Stimulated activated CD8-positive, alpha-beta memory T cell treated with anti-CD3 and anti-CD28 coated beads, Interleukin-12 subunit alpha, Interleukin-12 subunit beta, amount 100 ng/mL, for 4 hours (primary cell): ENCODE measurements at places on chromosomes 5 and 9.

GRCh38 chr5:79567926-79568549 lies 44.2 kb upstream of the TENT2 start:
- DNase-seq: no peak

GRCh38 chr9:129383019-129383560 lies 205.0 kb upstream of the IER5L start:
- DNase-seq: no peak

DNA sequence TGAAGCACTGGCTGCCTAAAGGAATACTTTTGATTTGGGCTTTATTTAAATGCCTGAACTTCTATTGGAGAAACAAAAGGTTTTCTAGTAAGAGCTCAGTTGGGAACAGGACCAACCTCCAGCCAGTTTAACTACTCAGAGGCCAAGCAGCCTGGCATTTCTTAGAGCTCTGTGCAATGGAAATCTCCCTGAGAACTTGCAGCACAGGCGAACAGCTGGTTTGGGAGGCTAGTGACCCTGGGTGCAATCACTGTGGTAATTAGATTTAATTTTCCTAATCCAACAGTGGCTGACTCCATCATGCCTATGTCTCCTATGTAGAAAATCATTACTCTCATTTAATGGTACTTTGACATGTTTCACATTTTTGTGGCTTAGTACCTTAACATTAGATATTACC lies 1.0 kb upstream of the CDH6 start:
- no peak for DNase-seq

- DNase-seq: no peak
Measured at GRCh38 chr5:5822729-5823257, 400.3 kb downstream of the ICE1 start.

DNA sequence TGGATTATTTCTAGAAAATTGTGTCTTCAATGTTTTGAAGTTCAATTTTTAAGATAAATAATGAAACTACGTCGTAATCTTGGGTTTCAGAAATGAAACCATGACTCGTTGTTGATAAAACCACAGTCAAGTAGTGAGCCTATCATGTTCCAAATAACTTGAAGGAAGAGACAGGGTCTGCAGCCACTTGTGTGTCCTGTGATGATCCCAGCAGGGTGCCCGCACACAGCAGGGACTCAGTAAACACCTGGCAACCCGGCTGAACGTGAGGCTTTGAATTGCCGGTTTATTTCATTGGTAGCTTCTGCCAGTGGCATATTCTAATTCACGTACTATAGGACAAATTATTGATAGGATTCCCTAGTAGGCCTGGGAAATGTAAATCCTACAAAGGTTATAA lies 679.6 kb downstream of the IRX1 start:
- DNase-seq: no peak

GRCh38 chr5:137735555-137736284 lies at the start of gene KLHL3:
Gene KLHL3, minus strand, starts transcription at chr5:137736089. Its CDS starts 443 bp downstream, at chr5:137735646.
- no peak for DNase-seq

- no peak for DNase-seq
Measured at GRCh38 chr5:37619353-37619752, 220.5 kb downstream of the GDNF start.

DNA sequence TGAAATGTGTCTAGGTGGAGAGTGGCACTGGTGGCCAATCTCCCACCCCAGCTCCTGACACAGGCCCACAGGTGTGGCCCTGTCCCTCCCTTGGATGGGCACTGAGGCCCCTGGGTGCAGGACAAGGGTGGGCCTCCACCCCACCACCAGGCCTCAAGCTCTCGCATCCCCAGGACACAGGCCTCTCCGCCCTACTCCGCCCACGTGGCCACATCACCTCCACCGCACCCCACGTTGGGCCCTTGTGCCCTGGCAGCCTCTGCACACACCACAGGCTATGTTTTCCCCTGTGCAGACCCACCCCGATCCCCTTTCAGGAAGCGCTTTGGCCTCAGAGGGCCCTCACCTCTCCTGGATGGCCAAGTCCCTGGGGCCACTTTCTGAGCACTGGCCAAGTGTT lies 54.7 kb downstream of the SECISBP2 start:
- no peak for DNase-seq

DNA sequence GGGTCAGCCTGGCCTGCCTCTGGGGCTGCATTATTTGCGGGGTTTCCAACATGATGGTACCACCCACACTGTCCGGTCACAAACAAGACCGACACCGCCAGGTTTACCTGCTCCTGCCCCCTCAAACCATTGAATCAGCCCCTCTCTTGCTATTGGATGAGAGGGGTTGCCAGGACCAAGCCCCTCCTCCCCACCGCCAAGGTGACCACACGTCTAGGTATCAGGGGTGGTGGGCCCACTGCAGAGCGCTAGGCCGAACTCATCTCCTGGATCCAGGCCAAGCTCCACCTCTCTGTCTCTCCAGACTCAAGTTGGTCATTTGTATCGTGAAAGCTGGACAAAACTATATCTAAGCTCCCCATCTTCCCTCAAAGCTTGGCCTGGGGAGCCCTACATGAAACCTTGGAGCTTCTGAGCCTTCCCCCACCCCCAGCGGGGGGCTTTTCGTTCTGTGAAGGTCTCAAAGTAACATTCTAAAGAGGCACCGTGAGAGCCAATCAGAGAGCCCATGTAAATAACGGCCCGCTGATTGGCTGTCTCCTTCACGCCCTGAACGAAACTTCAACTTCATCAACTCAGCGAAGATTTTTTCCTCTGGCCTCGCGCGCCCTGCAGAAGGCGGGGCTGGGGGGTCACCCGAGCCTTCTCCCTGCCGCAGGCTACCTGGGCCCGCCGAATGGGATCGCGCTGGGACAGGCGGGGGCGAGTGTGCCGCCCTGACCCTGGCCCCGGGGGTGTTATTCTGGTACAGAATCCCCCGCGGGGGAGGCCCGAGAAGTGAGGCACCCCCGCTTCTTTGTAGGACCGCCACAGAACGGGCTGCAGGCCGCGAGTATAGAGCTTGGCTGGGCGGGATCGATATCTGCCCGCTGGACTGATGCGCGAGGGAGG lies 49.6 kb upstream of the PSD2 start:
- peak; percentile 50 for DNase-seq

DNA sequence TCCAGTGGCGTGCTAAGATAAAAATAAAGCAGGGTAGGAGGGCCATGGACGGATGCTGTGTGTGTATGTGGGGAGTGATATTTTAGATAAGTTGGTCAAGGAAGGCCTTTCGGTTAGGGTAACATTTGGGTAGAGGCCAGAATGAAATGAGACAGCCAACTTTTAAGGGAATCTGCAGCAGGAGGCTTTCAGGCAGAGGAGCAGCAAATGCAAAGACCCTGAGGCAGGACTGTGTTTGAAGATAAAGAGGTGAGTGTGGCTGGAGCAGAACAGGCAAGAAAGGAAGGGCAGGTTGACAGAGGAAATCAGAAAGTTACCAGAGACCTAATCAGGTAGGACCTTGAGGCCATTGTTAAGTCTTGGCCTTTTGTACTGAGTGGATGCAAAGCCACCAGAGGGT lies 106.2 kb downstream of the MAST4 start:
- DNase-seq: no peak

- no peak for DNase-seq
Measured at GRCh38 chr9:134563397-134563796, 78.2 kb upstream of the COL5A1 start.

DNA sequence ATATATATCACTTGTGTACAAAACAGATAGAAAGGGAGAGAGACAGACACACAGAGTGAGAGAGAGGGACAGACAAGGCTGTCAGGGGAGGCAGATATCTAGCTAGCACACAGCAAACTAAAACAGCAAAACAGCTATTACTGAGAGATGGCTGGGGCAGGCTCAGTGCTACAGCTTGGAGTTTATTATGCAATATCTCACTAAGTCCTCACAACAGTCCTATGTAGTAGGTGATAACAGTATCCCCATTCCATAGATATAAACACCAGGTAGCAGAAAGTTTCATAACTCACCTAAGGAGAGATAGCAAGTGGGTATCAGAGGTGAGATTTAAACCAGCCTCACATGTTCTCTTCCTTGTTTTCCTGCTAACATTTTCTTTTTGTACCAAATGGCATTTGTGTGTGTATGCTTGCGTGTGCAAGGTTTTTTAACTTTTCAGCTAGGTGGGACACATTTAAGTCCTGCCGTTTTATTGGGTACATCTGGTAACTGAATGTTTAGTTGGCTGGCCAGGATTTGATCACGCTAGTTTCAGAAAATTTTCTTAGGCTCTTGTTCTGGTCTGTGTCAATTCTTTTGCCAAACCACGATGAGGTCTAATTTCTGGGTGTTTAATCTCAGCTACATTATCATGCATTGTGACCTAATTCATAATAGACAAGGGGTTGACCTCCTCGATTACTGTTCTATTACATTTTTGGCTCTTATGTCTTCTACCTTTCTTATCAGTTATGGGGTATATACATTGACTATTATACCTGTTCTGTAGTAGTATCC lies 105.1 kb downstream of the LMNB1 start:
- no peak for DNase-seq

GRCh38 chr9:121279776-121280388 lies 11.9 kb downstream of the GSN start:
- no peak for DNase-seq

DNA sequence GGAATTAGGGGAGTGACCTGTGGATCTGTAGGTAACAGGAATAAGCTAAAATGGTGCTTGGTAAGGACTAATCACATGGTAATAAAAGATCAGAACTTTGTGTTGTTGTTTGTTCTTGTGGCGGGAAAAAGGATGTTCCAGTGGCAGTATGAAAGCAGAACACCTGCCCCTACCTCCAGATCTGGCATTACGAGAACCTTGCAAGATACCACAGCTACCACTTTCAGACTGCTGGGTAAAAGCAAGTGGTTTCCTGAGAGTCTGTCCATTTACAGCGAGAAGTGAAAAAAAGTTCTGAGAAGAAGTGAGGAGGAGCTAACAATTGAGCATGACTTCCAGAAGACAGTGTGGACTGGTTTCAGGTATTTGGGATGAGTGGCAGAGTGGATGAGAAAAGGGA lies 252.5 kb downstream of the TLE4 start:
- DNase-seq: no peak

GRCh38 chr5:174177531-174177930 lies 132.0 kb downstream of the NSG2 start:
- DNase-seq: no peak

DNA sequence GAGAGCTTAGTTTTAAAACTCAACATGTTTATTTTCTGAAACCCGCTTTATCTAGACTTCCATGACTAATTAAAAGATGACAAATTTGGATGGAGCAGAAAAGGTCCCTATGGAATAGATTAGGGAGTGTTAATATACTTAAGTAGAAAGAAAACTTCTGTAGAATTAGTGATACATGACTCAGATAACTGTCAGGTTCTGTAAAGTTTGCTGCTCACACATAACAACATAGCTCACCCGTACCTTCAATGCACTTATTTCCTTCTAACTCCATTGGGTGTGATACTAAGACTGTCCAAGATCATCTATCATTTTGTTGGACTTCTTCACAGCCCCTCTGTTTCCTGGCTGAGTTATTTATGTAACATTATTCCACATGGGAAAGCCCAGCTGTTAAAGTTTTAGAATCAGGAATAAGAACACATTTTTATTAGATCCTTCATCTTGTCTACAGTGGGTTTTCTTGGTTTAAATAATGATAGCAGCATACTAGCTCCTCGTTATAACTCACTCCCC lies 27.8 kb downstream of the TMEM167A start:
- no peak for DNase-seq

GRCh38 chr5:149778303-149779123 lies 48.4 kb downstream of the PPARGC1B start:
- no peak for DNase-seq

- DNase-seq: no peak
Measured at GRCh38 chr5:105751908-105752307, 1918.8 kb downstream of the EFNA5 start.

DNA sequence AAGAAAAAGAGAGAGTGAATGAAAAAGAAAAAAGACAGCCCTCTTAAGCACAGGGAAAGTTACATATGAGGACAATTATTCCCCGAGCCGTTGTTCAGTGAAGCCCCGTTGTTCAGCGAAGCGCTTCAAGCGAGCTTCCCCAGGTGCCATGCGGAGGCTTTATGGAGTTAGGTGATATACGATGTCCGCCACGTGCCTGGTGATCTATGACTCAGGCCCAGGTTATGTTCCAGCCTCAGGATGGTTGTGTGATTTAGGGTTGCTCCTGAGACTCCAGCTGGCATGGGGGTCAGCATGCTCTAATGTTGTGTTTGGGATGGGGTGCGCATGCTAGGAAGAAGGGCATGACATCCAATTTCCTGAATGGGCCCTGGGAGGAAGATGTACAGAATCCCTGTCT lies 365.6 kb downstream of the CDK5RAP2 start:
- DNase-seq: no peak

DNA sequence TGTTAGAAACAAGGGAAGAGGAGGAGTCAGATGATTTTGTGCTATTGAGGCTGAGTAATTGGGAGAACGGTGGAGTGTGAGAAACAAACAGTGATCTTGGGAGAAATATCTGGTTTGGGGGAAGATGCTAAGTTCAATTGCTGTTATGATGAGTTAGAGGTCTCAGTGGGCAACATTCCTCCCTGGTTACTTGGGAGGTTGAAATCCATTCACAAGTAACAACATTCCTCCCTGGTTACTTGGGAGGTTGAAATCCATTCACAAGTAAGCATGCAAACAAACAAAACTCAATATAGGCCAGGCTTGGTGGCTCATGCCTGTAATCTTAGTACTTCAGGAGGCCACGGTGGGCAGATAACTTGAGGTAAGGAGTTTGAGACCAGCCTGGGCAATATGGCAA lies 38.7 kb downstream of the AGXT2 start:
- DNase-seq: no peak

DNA sequence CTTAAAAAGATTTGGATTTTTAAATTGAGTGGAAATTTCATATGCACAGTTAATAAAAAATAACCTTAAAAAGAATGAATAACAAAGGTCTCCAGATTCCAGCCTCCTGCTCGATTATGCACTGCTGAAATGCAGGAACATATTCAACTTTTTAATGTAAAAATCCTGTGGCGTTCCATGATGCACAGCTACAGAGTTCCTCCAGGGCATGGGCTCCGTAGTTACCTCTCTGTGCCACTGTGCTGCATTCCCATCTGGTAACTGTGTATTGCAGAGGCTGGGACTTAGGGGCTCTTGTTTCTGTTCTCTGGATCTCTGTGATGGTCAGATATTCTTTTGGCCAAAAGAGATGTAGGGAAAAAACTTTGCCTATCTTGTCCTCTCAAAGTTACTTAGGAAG lies 31.5 kb upstream of the EQTN start:
- no peak for DNase-seq

DNA sequence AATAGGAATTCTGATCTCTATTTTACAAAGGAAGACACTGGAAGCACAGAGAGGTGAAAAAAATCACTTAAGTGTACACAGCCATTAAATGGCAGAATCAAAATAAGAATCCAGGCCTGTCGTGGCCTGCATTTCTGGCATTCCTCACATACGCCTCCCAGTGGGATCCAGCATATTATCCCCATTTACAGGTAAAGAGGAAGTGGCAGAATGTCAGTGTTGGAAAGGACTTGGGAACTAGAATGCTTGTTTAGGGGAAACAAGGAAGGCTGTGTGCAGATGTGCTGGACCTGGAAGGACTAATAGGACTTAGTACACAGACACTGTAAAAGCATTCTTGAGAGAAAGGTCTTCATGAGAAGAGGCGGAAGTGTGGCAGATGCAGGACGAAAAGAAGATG lies 241.8 kb downstream of the TRIM32 start:
- DNase-seq: no peak

GRCh38 chr9:120851449-120851848 lies 8.7 kb upstream of the PSMD5 start:
- DNase-seq: no peak
